ENCODE measurements at places on chromosomes 16 and 17.

- DNase-seq = no peak
These were observed 16.3 kb upstream of the CACNG4 start for GRCh38 chr17:66948061-66948750.

DNA sequence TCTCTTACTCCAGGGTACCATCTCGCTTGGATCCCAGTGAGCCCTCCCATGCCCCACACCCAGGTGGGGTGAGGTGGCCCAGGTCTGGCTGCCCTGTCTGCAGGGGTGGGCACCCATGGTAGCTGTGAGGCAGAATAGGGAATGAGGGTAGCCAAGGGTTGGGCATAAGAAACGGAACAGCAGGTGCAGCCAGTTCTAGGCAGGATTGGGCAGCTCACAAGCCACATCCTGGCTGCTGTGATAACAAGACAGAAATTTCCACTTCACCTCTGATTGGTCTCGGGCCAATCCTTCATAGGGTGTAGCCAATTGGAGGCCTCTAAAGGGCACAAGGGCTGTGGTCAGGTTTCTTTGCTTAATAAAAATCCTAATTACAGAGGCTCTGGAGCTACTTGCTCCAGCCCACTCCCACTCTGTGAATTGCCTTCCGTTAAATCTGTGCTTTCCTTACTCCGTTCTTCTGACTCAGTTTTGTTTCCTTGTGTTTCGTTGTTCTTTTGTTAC is 1.5 kb upstream of the ARHGDIG start:
- DNase-seq = no peak

DNA sequence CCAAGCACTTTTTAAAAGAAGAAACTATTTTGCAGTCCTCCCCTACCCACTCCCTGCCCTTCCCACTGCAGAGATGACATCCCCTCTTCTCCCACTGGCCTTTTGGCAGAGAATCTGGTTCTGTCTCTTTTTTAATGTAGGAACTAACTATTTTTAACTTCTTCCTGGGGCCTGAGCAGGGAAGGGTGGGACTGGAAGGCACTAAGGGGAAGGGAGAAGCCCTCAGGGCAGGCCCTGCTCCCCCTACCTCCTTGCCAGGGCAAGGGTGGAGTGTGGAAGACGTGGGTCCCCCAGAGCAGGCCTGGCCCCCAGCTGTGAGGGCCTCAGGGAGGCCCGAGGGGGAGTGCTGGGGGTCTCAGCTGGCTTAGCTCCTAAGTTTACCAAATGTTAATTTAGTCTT is 19.5 kb downstream of the UNC13D start:
- DNase-seq = no peak

GRCh38 chr17:75774991-75775668 is 9.5 kb upstream of the UNK start:
- no peak for DNase-seq

DNA sequence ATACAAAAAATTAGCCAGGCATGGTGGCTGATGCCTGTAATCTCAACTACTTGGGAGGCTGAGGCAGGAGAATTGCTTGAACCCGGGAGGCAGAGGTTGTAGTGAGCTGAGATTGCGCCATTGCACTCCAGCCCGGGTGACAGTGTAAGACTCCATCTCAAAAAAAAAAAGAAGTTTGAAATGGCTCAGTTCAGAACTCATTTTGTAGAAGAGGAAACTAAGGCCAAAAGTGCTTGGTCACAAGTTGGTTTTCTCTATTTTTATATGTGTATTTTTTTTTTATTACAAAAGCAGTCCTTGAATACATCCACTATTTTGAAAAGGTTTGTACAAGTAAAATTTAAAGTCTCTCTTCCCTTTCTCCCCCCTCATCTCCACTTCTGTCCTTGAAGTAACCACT is 5.5 kb downstream of the TAC4 start:
- DNase-seq = no peak

DNA sequence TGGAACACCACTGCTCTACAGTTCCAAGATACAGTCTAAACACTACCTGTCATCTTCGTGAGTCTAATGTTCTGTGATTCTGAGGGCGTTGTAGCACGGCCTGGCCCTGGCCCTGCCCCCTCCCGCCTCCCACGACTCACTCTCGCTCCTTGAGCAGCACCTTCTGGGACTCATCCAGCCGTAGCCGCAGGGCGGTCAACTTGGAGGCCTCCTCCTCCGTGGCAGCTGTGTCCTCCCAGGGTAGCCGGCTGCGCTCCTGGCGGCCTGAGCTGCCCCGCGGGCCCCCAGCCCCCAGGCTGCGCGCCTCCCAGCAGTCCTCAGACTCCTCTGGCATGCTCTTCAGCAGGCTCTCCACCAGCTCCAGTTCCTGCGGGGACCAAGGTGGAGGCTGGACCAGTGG is 10.6 kb downstream of the CCDC102A start:
- DNase-seq = no peak

DNA sequence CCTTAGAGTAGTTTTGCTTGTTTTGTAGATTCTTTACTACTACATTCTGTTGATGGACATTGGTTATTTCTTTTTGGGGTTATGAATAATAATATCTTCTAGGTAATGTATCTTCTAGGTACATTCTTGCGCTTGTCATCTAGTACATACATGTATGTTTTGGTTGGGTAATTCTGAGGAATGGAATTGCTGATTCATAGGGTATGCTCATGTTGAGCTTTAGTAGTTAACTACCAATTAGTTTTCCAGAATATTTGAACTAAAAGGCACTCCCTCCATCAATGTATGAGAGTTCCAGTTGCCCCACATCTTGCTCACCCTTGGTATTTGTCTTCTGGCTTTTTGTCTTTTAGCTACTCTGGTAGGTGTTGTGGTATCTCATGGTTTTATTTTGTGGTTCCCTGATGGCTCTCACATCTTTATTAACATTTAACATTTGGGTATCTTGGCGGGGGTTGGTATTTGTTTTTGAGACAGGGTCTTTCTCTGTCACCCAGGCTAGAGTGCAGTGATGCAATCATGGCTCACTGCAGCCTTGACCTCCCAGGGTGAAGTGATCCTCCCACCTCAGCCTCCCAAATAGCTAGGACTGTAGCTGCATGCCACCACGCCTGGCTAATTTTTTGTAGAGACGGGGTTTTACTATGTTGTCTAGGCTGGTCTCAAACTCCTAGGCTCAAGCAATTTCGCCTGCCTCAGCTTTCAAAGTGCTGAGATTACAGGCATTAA is 47.1 kb downstream of the SLC6A4 start:
- DNase-seq = no peak

- DNase-seq = no peak
These were observed 9.2 kb downstream of the STXBP4 start for GRCh38 chr17:54977744-54978143.

DNA sequence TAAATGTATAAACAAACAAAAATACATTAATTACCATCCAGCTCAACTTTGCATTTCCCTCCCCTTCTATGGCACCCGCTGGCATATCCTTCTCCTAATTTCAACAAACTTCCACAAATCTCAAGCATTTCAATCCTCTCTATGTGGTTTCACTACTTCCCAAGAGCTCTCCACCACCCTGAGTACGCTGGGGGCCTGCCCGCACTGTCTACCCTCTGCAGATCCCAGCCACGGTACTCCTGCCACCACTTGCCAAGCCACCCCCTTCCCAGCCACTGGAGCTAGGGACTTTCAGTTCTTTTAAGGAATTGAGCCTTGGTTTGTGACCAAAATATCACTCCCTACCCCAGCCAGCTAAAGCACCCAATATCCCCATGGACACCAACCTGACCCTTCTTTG is 1.9 kb downstream of the TK2 start:
- no peak for DNase-seq

GRCh38 chr16:89261691-89262563 is 44.4 kb downstream of the ZNF778 start:
- DNase-seq = no peak

DNA sequence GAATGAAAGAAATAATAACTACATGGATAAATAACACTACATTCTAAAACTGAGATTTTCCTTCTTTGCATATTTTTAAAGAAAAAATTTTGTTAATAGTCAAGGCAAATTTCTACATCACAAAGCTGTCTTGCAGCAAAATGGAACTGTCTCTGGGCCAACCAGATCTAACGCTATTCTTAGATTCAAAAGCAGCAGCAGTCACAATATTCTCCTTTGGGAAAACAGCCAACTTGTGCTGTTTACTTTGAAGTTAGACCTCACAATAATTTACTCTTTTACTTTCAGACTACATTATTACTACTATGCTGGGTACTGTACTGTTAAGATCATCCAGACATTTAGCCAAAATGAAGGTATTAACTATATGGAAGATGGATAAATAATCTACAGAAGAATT is 189.1 kb downstream of the CEP112 start:
- DNase-seq = no peak

- DNase-seq = no peak
These were observed 139.2 kb downstream of the CDK5R1 start for GRCh38 chr17:32625971-32626370.

- no peak for DNase-seq
These were observed 61.0 kb downstream of the PLXDC1 start for GRCh38 chr17:39090400-39090799.

- DNase-seq = no peak
These were observed 12.2 kb downstream of the CD300LD start for GRCh38 chr17:74579900-74580299.

DNA sequence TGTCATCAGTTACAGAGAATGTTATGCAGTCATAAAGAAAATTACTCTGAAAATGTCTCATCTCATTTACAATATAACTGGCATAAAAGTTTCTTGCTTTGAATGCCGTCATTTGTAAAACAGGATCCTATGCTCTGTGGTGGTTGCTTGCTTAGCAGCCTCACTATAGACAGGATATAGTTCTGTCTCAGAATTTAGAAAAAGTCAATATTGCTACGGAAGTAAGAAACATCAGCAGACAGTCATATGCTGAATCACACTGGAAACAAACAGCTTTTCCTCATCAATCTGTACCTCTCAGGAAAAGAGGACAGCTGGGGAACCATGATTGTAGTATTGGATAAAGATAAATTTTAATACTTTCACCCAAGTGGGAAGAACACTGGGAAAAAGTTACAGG is 105.5 kb downstream of the MYO1D start:
- no peak for DNase-seq

DNA sequence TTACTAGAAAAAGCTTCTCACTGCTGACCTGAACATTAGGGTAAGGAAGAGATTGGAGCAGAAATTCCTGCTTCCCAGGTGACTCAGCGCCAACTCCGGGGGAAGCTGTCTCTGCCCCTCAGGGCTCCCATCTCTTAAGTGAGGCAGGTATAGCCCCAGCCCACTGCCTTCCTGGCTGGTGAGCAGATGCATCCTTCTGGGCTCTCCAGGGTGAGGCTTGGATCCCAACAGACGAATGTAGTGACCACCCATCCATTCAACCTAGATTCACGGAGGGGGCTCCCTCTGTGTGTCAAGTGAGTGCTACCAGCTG is 3.2 kb downstream of the ATP2C2 start:
- DNase-seq = no peak

- no peak for DNase-seq
These were observed 10.4 kb downstream of the IL34 start for GRCh38 chr16:70656712-70657263.

DNA sequence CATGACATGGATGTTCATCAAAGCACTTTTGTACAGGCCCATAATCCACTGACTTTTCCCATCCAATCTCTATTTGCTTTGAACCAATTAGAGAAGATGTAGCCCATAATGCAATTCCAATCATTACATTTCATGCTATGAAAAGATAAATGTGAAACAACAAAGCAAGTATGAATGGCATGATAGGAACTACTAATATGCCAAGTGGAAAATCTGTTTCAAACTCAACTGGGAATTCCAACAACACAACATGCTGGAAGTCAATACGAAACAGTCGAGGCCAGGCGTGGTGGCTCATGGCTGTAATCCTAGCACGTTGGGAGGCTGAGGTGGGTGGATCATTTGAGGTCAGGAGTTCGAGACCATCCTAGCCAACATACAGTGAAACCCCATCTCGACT is 39.6 kb upstream of the TMEM97 start:
- DNase-seq = no peak

DNA sequence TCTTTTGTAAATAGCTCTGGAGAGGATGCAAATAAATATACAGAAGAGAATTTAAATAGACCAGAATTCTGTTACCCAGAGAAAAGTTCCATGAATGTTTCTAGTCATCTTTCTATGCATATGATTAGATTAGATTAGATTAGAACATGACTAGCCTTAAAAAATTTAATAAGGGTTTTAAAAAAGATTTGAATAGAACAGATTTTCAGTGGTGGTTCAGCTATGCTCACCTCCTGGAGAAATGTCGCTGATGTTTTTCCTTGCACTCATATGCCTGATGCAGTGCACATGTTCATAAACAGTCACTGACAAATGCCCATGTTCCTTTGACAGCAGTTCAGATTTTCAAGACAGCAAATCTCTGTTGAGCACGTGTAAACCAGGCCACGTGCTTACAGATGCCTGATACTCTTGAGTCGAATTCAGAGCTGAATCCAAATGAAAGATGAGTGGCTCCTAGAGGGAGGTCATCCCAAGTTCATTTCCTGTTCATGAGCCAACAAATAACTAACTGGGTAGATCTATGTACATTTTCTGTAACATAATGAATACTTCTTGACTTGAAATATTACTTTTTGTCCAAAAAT is 19.9 kb upstream of the RAB11FIP4 start:
- DNase-seq = no peak

- no peak for DNase-seq
These were observed 2.0 kb upstream of the NDRG4 start for GRCh38 chr16:58497935-58498334.

GRCh38 chr17:37176723-37177122 is 199.1 kb upstream of the C17orf78 start:
- no peak for DNase-seq

- DNase-seq = no peak
These were observed 2.5 kb downstream of the IRX6 start for GRCh38 chr16:55326261-55327092.

DNA sequence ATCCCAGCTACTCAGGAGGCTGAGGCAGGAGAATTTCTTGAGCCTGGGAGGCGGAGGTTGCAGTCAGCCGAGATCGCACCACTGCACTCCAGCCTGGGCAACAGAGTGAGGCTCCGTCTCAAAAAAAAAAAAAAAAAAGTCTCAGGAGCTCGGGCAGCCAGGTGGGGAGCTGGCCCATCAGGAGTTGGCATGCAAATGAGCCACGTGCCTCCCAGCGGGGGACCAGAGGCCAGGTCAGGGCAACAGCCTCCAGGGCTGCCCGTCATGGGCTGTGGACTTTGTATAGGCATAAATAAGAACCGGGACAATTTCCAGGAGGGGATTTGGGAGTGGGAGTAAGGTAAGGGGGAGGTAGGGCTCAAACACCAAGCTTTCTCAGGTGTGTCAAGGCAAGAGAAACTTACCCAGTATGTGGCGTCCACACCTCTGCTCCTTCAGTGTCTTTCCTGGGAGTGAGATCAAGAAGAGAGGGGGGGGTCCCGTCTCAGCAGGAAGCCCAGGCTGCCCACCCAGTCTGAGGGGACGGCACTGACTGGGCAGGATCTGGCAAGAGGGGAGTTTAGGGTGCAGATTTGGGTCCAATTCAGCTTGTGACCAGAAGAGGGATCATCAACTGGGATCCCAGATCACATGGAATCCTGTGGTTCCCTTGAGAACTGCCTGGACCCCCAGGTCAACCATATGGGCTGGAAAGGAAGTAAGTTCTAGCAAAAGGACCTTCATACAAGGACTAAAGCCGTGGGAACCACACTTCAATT is 22.3 kb upstream of the G6PC1 start:
- no peak for DNase-seq

GRCh38 chr16:89829630-89830437 is 1.6 kb downstream of the SPIRE2 start:
- no peak for DNase-seq
